ENCODE measurements at places on chromosomes 3 and 15.

GRCh38 chr15:86917361-86917671, 837.6 kb downstream of the AGBL1 start:
- DNase-seq: no peak

GRCh38 chr3:153619268-153619667, 457.2 kb downstream of the RAP2B start:
- DNase-seq: no peak

DNA sequence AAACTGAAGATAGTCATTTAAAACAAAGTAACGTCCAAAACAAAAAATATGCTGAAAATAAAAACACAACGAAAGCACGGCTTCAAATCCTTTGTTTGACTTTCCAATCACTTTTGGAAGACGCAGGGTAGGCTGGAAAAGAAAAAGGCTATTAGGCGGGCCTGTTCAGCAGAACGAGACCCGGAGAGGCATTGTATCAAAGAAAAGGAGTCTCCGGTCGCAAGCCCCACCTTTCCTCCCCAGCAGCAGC, 691 bp downstream of the SENP7 start:
- DNase-seq: no peak

- no peak for DNase-seq
Observed at GRCh38 chr3:123586968-123587367, 2.1 kb upstream of the HACD2 start.

DNA sequence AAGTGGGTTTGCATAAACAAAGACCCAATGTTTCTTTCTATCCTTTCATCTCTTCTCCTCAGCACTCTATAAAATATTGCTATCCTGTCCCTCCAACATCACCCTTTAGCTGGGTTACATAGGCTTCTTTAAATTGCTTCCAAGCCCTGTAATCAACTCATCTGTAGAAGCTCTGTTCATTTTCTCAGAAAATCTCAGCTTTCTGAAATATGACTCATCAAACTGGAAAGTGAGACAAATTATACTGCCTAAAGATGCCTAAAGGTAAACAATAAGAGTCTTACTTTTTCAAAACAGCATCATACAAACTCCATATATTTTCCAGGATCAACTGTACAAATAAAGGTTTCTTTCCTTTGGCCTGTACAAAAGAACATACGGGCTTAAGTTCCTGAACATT, 33.8 kb downstream of the EFL1 start:
- DNase-seq: no peak
